T-cell (primary cell): ENCODE measurements at places on chromosomes 4 and X. TPM values are rescaled to one million over a fixed set of nuclear protein-coding genes. Genes with fewer than 3 reads are reported as not detected.

KLHL13 gene
- 0.95 TPM for total RNA-seq

DUX4 gene
- not detected for total RNA-seq

MAGEA9B gene
- total RNA-seq: not detected

MAGEC2 gene
- total RNA-seq: not detected

P2RY8 gene
- total RNA-seq: 182 TPM

RBM47 gene
- 0.92 TPM for total RNA-seq

TNIP3 gene
- total RNA-seq: 1.2 TPM

GRK4 gene
- 2.5 TPM for total RNA-seq

SLC9B1 gene
- 4.2 TPM for total RNA-seq

MAGED4B gene
- 3.2 TPM for total RNA-seq

KCNE5 gene
- total RNA-seq: not detected

STPG2 gene
- total RNA-seq: 0.26 TPM

DNA sequence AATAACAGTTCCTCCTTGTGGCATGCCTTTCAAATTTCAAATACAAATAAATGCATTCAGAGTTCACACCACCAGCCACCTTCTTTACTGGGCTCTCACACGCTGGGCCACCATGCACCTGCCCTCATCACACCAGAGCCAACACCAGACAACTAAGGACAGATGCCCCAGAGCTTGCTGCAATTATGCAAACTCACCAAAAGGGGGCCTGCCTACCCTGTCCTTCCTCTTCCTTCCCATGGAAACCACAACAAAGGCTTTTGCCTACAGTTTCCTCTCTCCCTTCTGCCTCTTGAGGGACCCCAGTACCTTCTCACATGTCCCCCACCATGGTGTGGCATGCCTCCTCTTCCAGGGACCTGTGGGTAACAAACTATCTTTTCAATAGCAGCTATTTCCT is 1333.9 kb upstream of the TENM3 start:
- no peaks in the 10 kb centered on the region for H3K4me1 ChIP-seq
- H3K4me3 ChIP-seq: no peak overlapping the region
- no peak for DNase-seq

GRCh38 chrX:7235071-7235470 is 87.1 kb upstream of the PUDP start:
- no peaks in the 10 kb centered on the region for H3K4me1 ChIP-seq
- H3K36me3 ChIP-seq: no peaks in the 10 kb centered on the region
- H3K27me3 ChIP-seq: no peaks in the 10 kb centered on the region
- no peak overlapping the region for H3K4me3 ChIP-seq
- H3K27ac ChIP-seq: no peak overlapping the region
- no peak for DNase-seq

DNA sequence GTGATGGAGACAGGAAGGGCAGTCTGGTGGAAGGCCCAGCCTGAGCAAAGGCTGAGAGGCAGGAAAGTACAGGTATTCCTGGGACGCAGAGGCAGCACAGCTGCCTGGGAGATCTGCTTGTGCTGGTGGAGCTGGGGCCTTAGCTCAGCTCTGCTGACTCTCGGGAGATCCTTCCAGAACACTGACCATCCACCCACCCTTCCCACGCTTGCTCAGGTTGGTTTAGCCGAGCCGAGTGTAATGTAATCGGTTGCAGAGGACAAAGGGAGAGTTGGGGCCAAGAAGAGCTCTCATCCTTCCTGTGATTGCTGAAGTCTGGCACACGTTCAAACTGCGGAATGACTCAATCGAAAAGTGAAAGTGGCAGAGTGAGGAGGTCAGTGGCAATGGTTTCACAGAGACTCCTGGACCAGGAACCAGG is 43.1 kb upstream of the GPR78 start:
- DNase-seq: no peak
- H3K4me1 ChIP-seq: peaks cover 22% of the 10 kb centered on the region
- no peak overlapping the region for H3K4me3 ChIP-seq
- H3K27ac ChIP-seq: no peak overlapping the region

DNA sequence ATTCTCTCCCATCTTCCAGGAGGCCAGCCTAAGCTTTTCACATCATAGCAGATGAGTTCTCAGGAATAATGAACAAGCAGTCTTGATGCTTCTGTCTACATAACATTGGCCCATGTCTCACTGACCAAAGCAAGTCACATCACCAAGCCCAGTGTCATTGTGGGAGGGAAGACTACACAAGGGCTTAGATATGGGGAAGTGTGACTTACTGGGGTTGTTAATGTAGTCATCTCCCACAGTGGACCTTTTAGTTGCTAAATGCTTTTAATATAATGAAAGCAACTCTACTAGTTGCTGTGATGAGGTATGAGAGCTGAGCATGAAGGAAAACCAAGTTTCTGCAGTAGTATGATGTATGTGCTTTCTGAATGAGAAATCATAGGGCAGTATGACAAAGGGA is 40.5 kb downstream of the TSPAN7 start:
- H3K4me1 ChIP-seq: no peaks in the 10 kb centered on the region
- H3K27me3 ChIP-seq: no peaks in the 10 kb centered on the region
- DNase-seq: no peak

DNA sequence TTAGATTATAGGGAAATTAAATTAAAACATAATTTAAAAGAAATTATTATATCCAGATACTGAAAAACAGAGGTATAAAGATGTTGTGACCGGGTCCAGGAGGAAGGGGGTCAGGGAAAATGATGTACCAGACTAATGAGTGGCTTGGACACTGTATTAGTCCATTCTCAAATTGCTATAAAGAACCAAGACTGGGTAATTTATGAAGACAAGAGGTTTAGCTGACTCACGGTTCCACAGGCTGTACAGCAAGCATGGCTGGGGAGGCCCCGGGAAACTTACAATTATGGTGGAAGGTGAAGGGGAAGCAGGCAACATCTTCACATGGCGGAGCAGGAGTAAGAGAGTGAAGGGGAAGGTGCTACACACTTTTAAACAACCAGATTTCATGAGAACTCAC is 3.4 kb upstream of the FAM9B start:
- H3K27me3 ChIP-seq: no peaks in the 10 kb centered on the region
- no peak for DNase-seq
- H3K4me1 ChIP-seq: no peaks in the 10 kb centered on the region
- H3K4me3 ChIP-seq: no peak overlapping the region
- no peak overlapping the region for H3K27ac ChIP-seq

- no peak overlapping the region for H3K4me3 ChIP-seq
- no peak overlapping the region for H3K27ac ChIP-seq
- H3K27me3 ChIP-seq: no peaks in the 10 kb centered on the region
- no peak for DNase-seq
Measured at GRCh38 chr4:138193963-138194362, 48.2 kb downstream of the SLC7A11 start.

GRCh38 chrX:39796856-39797255 is 300.9 kb downstream of the BCOR start:
- H3K4me1 ChIP-seq: no peaks in the 10 kb centered on the region
- no peak overlapping the region for H3K4me3 ChIP-seq
- no peaks in the 10 kb centered on the region for H3K27me3 ChIP-seq
- H3K36me3 ChIP-seq: no peaks in the 10 kb centered on the region

DNA sequence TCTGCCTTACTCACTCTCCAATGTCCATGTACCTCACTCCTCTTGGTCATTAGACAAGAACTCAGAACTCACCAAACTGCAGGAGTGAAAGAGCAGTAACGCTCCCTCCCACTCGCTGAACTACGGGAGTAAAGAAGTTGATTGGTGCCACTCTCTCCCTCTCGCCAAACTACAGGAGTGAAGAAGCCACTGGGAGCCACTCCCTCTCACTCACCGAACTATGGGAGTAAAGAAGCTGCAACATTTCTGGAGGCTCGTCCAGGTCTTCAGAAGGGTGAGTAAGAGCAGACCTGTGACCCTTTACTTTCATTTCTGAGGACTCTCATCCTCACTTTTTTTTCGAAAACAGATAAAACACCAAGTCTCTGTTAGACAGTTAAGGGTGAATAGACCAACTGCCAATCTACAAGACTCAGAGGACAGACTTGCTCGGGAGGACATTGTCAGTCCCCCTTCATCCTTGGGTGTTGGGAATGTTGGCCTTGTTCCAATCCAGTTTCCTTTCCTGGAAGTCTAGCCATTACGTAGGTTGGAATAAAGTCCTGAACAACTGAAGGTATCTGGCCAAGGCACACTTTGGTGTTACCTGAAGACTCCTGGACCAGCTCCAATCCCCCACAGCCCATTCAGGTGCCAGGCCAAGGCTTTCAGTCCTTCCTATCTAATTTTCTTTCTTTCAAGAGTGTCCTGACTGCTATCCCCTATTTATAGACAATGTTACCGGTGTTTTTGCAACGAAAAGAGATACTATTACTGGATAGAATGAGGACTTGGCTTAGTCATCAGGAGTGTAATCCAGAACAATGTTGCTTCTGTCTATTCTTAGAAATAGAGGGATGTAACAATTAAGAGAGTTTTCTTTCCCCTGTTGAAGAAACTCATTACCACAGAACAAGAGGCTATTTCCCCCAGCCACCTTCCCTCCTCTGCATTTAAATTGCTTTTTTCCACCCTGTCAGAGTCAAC is 11.0 kb upstream of the COL25A1 start:
- no peaks in the 10 kb centered on the region for H3K4me1 ChIP-seq
- DNase-seq: no peak
- H3K36me3 ChIP-seq: no peaks in the 10 kb centered on the region
- H3K27ac ChIP-seq: no peak overlapping the region
- no peak overlapping the region for H3K4me3 ChIP-seq
- no peaks in the 10 kb centered on the region for H3K27me3 ChIP-seq

DNA sequence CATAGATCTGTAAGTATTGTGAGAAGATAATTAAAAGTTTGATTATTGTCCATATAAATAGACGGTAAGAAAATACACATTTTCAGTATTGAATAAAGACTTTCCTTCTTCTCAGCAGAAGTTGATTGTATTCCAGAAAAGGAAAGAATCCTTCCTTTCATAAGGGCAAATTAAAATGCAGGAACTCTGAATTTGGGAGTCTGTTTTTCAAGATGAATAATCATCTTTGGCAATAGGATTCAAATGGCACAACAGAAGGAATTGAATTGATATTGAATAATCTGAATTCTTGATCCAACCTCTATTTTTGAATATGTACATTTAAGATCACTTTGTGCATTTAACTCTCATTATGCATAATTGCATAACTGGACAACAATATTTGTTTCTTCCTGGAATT is 149.3 kb downstream of the DMD start:
- no peaks in the 10 kb centered on the region for H3K36me3 ChIP-seq
- no peak overlapping the region for H3K27ac ChIP-seq
- H3K4me3 ChIP-seq: no peak overlapping the region
- no peak for DNase-seq
- H3K4me1 ChIP-seq: no peaks in the 10 kb centered on the region

- H3K4me3 ChIP-seq: peak overlapping the region; percentile 64
- H3K4me1 ChIP-seq: peaks cover 18% of the 10 kb centered on the region
- H3K36me3 ChIP-seq: peaks cover 5% of the 10 kb centered on the region
- H3K27me3 ChIP-seq: no peaks in the 10 kb centered on the region
Measured at GRCh38 chrX:101407167-101407747, 468 bp downstream of the GLA start.

GRCh38 chr4:147518846-147519767 is 38.2 kb downstream of the EDNRA start:
- H3K36me3 ChIP-seq: no peaks in the 10 kb centered on the region
- H3K4me1 ChIP-seq: no peaks in the 10 kb centered on the region
- DNase-seq: no peak
- no peak overlapping the region for H3K4me3 ChIP-seq

- no peak for DNase-seq
- no peak overlapping the region for H3K4me3 ChIP-seq
- no peak overlapping the region for H3K27ac ChIP-seq
- peaks cover 2% of the 10 kb centered on the region for H3K36me3 ChIP-seq
Measured at GRCh38 chr4:39466747-39467146, 7.9 kb downstream of the LIAS start.

- H3K4me1 ChIP-seq: no peaks in the 10 kb centered on the region
- no peaks in the 10 kb centered on the region for H3K36me3 ChIP-seq
- H3K4me3 ChIP-seq: no peak overlapping the region
- no peak for DNase-seq
- H3K27me3 ChIP-seq: no peaks in the 10 kb centered on the region
Measured at GRCh38 chr4:74628852-74629620, 165.3 kb downstream of the BTC start.

DNA sequence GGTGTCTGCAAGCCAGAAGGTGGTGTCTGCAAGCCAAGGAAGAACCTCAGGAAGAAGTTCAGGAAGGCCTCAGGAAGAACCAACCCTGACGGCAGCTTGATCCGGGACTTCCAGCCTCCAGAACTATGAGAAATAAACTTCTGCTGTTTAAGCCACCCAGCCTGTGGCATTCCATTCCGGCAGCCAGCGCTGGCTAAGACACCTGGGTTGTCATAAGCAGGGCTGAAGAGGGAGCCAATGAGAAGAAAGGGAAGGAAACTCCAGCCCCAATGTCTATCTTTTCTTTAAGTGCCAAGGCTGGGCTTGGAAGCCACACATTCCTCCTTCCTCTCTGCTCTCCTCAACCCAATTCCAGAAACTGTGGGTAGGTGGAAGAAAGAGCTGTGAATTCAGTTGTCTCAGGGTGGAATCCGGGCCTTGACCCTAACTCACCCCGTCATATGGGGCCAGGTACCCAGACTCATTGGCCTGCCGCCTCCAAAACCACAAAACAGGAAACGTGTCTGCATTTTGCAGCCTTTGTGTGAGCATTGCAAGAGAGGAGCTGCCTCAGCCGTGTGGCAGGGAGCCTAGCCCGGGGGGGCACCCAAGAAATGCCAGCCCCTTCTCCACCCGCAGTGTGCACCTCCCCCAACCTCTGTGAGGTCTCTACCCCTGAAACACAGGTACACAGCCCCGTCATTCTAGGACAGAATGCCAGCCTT is 26.8 kb downstream of the CRMP1 start:
- peaks cover 23% of the 10 kb centered on the region for H3K27me3 ChIP-seq
- H3K4me3 ChIP-seq: no peak overlapping the region
- no peak overlapping the region for H3K27ac ChIP-seq
- no peaks in the 10 kb centered on the region for H3K36me3 ChIP-seq
- H3K4me1 ChIP-seq: peaks cover 15% of the 10 kb centered on the region

DNA sequence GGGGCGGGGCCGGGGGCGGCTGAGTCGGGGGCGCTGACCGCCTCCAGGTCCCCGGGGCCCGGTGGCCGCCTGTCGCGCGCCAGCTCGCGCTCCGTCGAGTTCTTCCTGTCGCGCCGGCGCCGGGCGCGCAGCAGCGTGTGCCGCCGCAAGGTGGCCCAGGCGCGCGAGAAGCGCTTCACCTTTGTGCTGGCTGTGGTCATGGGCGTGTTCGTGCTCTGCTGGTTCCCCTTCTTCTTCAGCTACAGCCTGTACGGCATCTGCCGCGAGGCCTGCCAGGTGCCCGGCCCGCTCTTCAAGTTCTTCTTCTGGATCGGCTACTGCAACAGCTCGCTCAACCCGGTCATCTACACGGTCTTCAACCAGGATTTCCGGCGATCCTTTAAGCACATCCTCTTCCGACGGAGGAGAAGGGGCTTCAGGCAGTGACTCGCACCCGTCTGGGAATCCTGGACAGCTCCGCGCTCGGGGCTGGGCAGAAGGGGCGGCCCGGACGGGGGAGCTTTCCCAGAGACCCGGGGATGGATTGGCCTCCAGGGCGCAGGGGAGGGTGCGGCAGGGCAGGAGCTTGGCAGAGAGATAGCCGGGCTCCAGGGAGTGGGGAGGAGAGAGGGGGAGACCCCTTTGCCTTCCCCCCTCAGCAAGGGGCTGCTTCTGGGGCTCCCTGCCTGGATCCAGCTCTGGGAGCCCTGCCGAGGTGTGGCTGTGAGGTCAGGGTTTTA is 1.5 kb downstream of the ADRA2C start:
- H3K4me3 ChIP-seq: no peak overlapping the region
- H3K36me3 ChIP-seq: no peaks in the 10 kb centered on the region
- DNase-seq: no peak
- no peaks in the 10 kb centered on the region for H3K4me1 ChIP-seq

GRCh38 chrX:42837101-42837726 is 59.3 kb upstream of the PPP1R2C start:
- H3K27me3 ChIP-seq: no peaks in the 10 kb centered on the region
- no peak overlapping the region for H3K4me3 ChIP-seq
- DNase-seq: no peak
- H3K4me1 ChIP-seq: no peaks in the 10 kb centered on the region
- H3K36me3 ChIP-seq: no peaks in the 10 kb centered on the region
